ENCODE measurements at places on chromosomes 7 and 10.

GRCh38 chr7:48427671-48428070 is 256.4 kb downstream of the ABCA13 start:
- no peak for DNase-seq

GRCh38 chr10:26481315-26481692 is 43.2 kb downstream of the APBB1IP start:
- DNase-seq: no peak

DNA sequence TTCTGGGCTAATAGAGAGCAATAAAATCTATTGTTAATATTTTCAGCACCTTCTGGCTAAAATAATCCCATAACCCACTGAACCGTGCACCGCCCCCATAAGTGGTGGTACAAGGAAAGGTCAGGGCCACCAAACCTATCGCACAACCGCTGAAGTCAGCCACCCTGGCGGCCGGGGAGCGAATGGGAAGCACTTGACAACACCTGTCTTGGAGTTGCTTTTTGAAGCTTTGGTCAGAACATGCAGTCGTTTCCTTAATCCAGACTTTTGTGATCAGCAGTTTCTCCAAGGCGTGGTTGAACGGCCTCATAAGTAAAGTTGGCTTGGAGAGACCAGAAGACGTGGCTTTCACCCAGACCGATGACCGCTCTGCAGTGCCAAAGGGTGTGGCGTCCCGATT is 97.4 kb downstream of the DNAJB6 start:
- DNase-seq: no peak

- DNase-seq: no peak
Measured at GRCh38 chr10:132638130-132638515, 100.5 kb downstream of the INPP5A start.

DNA sequence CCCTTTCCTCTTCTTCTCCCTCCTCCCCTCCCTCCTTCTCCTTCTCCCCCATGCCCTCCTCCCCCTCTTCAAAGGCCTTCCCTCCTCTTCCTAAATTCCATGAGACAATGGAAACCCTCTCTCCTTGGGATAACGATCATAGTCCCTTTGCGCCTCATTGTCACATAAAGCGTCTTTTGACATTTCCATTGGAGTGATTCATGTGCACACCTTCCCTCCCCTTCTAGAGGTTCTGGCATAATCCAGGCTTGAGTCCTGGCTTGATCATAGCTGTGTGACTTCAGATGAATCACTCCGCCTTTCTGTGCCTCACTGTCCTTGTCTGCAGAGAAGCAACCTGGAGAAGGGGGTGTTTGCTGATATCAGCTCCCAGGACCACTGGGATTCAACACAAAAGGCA is 204.2 kb downstream of the TNS3 start:
- no peak for DNase-seq

GRCh38 chr10:14296065-14296709 is 34.5 kb downstream of the FRMD4A start:
- DNase-seq: no peak

- peak; percentile 79 for DNase-seq
Measured at GRCh38 chr10:60944058-60944909, at the start of gene RHOBTB1. TSS of gene RHOBTB1 (minus strand) at chr10:60944185. CDS start at chr10:60911542, 32,643 bp downstream.

GRCh38 chr7:97006055-97006815 is 882 bp downstream of the DLX6 start:
- DNase-seq: peak; percentile 40

GRCh38 chr7:51950813-51951212 is 634.2 kb upstream of the COBL start:
- no peak for DNase-seq

DNA sequence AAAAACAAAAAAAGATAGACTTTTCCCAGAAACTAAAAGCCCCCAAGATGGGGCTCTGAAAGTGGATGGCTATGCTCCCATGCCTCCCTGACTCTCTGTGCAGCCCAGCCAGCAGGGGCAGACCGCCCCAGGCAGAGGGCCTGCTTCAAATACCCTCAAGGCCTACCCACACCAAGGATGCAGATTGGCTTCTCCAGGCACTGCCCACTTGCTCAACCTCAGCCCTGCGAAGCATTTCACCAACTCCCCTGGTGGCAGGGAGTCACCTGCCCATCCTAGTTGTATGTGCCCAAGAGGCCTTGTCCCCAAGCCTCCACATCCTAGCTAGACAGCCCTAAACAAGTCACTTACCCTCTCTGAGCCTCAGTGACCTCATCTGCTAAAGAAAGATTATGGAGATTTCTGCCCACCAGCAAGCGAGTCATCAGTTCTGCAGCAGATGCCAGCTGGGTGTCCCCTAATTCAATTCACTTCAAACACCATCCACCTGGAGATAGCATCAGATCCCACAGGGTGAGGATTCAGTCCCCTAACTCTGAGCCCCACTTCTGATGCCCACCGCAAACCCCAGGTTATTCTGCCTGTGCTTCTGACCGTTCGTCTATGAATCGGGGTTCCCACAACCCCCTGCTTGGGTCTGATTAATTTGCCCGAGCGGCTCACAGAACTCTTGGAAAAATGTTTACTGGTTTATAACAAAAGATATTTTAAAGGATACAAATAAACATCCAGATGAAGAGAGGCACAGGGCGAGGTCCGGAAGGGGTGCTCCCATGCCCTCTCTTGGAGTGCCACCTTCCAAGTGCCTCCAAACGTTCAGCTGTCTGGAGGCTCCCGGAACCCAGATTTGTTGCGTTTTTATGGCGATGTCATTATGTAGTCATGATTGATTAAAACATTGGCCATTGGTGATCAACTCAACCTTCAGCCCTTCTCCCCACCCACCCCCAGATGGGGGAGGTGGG is 18.6 kb upstream of the ZMIZ1 start:
- DNase-seq: no peak

DNA sequence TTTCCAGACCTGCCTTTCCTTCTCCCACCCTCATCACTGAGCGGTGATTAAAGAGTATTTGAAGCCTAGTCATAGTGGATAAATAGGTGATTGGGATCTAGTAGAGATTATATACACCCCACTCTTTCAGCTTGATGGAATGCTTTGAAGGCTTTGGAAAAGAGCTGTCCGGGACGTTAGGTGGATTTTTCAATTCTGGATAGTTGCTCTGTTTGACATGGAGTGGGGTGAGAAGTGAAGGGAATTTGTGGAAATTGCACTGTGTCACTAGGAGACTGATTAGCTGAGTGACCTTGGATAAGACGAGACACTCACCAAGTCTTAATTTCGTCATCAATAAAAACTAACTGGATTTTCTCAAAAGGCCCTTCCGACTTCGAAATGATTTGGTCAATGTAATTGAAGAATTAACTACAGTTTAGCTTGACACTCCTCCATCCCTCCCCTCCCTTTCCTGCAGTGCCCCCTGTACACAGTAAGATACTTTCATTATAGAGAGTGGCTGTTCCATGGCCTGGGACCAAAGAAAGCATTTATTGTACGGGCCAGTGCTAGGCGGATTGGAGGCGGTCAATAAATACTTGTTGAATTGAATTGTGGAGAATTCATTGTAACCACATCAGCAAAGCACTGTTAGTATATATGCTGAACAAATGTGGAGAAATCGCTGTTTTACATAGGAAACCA is 962 bp downstream of the ZKSCAN1 start:
- DNase-seq: no peak

- no peak for DNase-seq
Measured at GRCh38 chr10:86599729-86600128, 54.6 kb upstream of the OPN4 start.
